ENCODE measurements at places on chromosomes 13 and 19.

DNA sequence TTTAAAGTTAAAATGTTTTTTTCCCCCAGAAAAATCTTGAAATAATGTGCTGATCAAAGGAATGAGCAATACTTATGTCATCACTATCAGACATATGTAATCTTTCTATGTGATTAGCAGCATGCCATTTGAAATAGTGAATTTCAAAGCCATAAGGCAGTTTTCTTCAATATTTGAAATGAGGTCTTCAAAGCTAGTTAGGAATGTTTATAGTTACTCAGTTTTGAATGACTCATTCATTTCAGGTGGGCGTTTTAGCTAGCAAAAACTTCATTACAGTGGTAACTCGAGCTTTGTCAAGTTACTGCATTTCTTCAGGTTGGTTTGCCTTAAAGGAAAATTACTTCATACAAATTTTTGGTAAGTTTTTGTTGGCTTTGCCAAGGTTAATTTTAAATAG, 102.1 kb downstream of the ATP8A2 start:
- DNase-seq = no peak

GRCh38 chr19:18647807-18648206, 11.0 kb downstream of the KLHL26 start:
- no peak for DNase-seq

- DNase-seq = peak; percentile 15
Measured at GRCh38 chr19:11203194-11204075, 6.1 kb upstream of the KANK2 start.

GRCh38 chr19:39173502-39173991, 23.2 kb upstream of the NCCRP1 start:
- no peak for DNase-seq

GRCh38 chr13:47896546-47896945, 104.5 kb downstream of the SUCLA2 start:
- DNase-seq = no peak

DNA sequence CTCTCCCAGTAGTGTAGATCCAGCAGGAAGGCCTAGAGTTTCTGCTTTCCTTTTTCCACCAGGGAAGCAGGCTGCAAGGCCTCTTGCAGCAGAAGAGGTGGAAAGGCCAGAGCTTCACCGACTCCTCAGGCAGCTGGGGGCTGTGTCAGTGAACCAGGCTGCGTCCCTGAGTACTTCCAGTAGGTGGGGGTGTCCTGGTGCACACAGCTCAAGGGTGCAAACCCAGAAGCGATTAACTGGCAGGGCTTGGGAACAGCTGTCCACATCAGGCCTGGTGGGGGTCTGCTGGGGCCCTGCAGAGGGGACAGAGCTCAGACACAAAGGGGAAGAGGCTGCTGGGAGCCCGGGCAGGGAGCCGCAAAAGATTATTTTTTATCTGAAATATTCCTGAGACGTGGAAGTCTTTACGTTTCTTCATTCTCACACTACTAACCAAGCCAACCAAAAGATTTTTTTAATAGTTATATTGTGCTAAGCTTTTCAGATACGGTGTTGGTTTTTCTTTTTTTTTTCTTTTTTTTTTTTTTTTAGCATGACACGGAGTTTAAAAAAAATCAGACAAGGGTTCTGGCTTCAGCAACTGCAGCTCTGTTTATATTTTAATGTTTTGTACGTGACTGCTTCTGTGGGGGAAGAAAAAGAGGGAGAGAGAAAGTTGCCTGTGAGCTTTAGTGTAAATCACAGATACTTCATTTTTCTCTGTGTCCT, 11.0 kb downstream of the TSHZ3 start:
- DNase-seq = no peak

GRCh38 chr13:33752597-33752996, 65.4 kb upstream of the RFC3 start:
- no peak for DNase-seq

- no peak for DNase-seq
Measured at GRCh38 chr19:390386-391206, 18.4 kb downstream of the C2CD4C start.

- no peak for DNase-seq
Measured at GRCh38 chr13:38462605-38463004, 113.0 kb downstream of the UFM1 start.
